ENCODE measurements at places on chromosomes 11 and 22.

GRCh38 chr11:63635762-63636465, 21.7 kb upstream of the PLAAT3 start:
- DNase-seq: peak; percentile 58

DNA sequence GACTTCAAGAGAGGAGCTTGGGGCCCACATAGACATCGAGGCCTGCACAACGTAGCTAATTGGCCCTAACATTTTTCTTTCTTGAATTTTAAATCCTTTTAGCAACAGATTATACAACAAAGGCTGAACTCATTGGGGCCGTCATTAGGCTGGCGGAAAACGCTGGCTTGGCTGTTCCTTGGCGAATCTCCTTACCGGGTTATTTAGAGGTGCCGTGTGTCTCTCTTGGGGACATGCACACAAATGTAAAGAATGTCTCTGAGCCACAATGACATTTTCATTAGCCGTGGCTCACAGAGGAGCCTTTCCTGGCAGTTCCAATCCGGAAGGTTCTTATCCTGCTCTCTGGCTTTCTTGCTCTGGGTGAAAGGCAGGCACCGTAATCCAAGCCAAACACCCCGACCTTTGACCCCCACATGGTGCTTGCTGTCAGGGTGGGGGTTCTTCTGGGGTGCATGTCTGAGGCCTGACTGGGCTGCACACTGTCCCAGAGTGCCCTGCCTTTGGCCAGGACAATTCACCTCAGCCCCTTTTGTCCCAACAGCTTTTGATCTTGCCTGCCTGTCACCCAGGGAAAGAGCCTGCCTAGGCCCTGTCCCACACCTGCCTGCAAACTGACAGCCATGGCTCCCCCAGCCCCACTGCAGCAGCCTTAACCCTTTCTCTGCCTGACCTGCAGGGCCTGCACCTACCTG, 9.2 kb upstream of the FGF3 start:
- no peak for DNase-seq

- peak; percentile 80 for DNase-seq
These were observed 454.4 kb downstream of the NTM start for GRCh38 chr11:131824771-131825170.

DNA sequence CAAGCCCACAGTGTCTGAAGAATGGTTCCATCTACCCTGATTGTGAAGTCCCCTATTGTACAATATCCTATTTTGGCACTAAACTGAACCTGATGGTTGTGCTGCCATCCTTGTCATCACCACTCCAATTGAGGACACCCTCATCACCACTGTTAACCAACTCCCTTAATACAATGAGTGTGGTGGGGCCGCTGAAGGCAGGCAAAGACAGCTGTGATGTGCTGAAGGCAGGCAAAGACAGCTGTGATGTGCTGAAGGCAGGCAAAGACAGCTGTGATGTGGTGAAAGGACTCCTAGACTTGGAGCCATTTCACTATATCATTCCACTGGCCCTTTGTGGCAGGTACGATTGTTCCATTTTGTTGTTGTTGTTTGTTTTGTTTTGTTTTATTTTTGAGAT, 481.6 kb downstream of the SOX6 start:
- no peak for DNase-seq

DNA sequence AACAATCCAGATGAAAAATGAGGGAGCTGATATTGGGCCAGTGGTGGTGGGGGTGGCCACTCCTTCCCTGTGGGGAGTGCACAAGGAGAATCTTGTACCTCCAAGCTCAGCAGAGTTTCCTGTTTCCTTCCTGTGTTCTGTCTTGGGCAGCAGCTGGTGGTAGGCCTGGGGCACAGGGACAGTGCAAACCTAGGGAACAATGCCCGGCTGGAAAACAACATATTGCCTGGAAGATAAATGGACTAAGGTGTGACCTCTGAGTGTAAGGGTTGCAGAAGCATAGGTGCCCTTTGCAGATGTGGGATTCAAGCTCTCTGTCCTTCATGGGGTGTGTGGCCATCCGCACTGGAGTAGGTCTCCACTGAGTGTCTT, 5.8 kb upstream of the JAM3 start:
- DNase-seq: no peak

DNA sequence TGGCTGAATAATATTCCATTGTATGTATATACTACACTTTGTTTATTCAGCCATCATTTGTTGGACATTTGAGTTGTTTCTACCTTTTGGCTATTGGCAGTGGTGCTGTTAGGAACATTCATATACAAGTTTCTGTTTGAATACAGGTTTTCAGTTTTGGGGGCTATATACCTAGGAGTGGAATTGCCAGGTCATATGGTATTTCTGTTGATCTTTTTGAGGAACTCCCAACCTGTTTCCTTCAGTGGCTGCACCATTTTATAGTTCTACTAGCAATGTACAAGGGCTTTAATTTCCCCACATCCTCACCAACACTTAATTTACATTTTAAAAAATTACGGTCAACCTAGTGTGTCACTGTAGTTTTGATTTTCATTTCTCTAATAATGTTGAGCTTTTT, 54.6 kb downstream of the HSD17B12 start:
- no peak for DNase-seq

DNA sequence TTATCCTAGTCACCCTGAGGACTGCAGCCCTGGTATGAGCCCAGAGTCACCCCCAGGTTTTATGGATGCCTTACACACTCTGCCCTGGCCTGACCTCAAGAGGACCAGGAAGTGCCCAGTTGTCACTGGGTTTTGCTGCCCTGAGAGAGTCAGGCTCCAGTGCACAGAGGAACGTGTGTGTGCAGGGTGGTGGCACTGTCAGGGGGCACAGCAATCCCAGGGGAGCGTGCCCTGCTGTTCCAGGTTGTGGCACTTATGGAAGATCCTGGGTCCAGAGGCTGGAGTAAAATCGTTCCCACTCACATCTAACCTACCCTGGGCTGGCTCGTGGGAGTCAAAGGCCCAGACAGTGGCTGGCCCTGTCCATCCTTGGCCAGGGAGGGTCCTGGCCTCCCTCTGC, 7.6 kb downstream of the APOBEC3A start:
- DNase-seq: no peak

- DNase-seq: peak; percentile 34
These were observed 31.6 kb downstream of the SIK2 start for GRCh38 chr11:111633756-111634362.

- DNase-seq: no peak
These were observed 9.3 kb downstream of the CXCR5 start for GRCh38 chr11:118892964-118893363.

DNA sequence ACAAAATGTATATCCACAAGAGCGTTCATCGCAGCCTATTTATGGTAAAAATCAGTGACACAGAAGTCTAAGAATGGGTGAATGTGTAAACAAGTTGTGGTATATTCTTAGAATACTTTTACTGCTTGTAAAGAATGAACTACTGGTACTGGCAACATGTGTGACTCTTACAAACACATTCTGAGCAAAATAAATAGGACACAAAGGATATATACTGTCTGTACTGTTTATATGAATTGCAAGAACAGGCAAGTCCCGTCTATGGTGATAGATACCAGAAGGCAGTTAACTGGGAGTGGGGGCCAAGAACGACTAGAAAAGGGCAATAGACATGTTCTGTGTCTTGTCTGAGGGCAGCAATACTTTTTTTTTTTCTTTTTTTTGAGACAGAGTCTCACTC, 112.6 kb downstream of the TBC1D22A start:
- DNase-seq: no peak

- DNase-seq: peak; percentile 48
These were observed 34.2 kb downstream of the DNHD1 start for GRCh38 chr11:6531267-6531752.

DNA sequence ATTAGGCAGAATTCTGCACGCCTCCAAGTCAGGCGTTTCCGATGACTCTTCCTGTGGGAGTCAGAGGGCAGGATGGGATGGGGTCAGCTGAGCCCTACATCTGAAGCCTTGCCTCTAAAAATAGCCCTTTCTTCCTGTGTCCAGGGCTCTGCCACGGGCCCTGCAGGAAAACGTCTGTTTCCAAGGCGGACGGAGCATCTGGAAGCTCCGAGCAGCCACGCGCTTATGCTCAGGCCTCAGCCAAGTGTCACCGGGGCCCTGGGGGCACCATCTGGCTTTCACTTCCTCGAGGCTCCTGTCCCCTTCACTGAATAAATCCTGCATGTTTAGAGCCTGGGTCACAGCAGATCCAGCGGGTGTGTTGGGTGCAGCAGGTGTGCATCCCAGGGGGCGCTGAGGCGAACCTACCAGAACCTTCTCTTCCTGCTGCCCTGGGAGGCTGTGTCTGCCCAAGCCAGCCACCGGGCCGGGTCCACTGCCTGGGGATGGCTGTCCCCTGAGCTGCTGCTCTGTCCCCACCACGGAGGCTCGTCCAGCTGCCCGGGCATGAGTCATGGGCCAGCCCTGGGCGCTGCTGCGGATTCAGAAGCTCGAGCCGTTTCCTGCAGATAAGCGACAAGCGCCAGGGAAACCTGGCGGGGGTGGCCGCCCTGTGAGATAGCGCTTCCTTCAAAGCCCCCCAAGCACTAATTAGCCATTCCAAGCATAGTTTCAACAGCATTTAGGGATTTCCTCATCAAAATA, 32.0 kb upstream of the LINC01488 start:
- peak; percentile 13 for DNase-seq

GRCh38 chr22:11605468-11605981, 3922.5 kb upstream of the OR11H1 start:
- DNase-seq: no peak

- no peak for DNase-seq
These were observed 700 bp upstream of the DEPDC5 start for GRCh38 chr22:31753005-31753633.

DNA sequence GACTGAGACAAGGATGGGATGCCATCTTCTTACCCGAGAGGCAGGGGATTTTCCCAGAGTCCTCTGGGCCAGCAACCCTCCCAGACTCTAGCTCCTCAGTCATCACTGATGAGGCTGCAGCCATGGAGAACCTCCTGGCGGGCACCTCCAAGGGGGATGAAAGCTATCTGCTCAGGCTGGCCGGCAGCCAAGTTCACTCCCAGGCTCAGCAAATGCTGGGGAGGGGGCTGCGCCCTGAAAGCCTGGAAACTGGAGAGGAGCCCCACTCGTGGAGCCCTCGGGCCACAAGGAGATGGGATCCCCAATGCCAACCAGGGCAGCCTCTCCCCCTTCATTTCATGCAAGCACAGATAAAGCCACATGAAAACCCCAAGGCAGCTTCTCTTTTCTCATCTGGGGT, 75.0 kb downstream of the CACNA1I start:
- no peak for DNase-seq

- no peak for DNase-seq
These were observed 42.2 kb downstream of the RPUSD4 start for GRCh38 chr11:126169291-126169690.

DNA sequence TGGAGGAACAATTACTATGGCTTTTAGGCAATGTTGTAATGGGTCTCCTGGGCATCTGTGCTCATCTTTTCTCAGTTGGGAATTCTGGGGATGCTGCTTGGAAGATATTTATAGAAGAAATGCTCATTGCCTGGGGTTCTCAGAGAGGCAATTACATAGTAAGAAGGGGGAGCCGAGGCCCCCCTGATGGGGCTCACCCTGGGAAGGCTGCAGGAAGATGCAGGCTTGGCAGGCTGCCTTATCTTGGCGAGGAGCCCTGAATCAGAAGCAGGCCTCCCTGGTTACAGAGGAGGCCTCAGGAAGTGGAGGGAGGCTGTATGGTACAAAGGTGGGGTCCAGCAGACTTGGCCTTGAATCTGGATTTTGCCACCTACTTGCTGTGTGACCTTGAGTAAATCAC, 60.6 kb upstream of the CRYBB3 start:
- DNase-seq: no peak

GRCh38 chr11:41351825-41352224, 107.6 kb downstream of the LRRC4C start:
- DNase-seq: no peak

GRCh38 chr11:6062691-6063358, 32.3 kb upstream of the OR56A1 start:
- no peak for DNase-seq

GRCh38 chr11:35182317-35182939, 43.5 kb downstream of the CD44 start:
- no peak for DNase-seq

- DNase-seq: no peak
These were observed 56.8 kb downstream of the PRR5L start for GRCh38 chr11:36352922-36353321.

GRCh38 chr11:109480251-109480650, 58.3 kb downstream of the C11orf87 start:
- no peak for DNase-seq

DNA sequence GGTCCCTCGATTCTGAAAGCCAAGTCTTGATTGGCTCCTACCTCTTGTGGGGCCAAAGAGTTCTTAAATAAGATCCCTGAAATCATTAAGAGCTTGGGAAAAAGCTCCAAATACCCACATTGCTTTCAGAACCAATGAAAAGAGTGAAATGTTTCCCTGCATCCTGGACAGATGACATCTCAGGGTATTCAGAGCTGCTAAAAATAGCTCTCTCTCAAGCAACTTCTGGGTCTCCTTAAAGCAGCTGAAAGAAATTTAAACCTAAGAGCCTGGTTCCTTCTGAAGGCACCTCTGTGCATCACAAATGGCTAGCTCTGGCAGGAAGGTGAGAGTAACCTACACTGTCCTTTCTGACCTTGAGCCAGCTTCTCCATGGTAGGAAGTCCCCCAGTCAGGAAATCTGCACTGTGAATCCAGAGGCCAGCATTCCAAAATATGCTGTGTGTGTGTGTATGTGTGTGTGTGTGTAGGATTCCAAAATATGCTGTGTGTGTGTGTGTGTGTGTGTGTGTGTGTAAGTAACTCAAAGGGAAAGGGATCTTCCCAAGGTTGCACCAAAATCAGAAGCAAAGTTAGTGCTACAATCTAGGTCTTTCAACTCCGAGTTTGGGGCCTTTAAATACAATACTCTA, 50.1 kb downstream of the RELT start:
- DNase-seq: peak; percentile 85

DNA sequence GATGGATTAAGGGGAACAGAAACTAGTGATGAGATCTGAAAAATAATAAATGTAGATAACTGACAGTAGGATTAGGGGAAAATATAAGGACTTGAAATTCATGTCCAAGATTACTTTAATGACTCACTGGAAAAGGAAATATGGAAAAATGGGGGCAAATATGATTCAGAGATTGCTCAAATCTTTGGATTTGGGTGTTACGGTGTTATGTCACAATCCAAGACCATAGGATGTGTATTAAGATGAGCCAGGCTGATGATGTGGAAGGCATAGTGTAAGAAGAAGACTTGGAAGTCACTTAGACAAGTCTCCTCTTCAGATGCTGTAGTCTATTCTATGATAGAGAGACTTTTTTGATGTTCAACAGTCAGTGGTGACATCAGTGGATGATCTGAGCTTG, 323.7 kb downstream of the LUZP2 start:
- DNase-seq: no peak

Data from AG10803 (cell line).